ENCODE measurements at places on chromosomes 1 and 21.

- no peak for DNase-seq
Measured at GRCh38 chr1:228259951-228260350, 52.1 kb downstream of the OBSCN start.

GRCh38 chr1:20604678-20605077, 15.8 kb downstream of the CDA start:
- DNase-seq: no peak

GRCh38 chr1:227899820-227900449, 47.8 kb downstream of the WNT9A start:
- no peak for DNase-seq

DNA sequence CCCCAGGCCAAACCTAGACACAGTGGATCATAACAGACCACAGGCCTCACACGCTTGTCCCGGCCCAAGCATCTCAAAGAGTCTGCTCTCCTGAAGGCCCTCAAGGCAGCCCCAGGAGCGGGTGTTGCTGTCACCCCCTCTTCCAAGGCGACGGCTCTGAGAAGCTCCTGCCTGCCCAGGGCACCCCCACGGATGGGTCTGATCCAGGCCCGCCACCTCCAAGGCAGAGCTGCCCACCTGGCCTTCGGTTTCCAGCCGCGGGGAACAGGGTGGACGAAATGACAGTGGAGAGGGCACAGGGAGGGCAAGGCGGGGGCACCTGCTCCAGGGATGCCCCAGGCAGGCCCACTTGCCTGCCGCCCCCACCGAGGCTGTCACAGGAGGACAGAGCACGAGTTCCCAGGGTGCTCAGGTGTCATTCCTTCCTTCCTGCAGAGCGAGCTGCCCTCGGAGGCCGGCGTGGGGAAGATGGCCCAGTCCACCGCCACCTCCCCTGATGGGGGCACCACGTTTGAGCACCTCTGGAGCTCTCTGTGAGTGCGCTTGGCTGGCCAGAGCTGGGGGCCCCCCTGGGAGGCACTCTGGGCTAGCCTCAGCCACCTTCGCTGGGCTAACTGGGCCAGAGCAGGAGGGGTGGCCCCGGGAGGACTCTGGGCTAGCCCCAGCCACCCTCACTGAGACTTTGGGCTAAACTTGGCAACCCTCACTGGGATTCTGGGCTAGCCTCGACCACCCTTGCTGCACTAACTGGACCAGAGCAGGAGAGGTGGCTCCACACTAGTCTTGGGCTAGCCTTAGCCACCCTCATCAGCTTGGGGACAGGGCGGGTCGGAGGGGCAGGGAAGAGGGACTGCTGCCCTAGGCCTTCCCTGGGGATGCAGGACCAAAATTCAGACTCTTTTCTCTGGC, 29.8 kb downstream of the TP73 start:
- DNase-seq: no peak

DNA sequence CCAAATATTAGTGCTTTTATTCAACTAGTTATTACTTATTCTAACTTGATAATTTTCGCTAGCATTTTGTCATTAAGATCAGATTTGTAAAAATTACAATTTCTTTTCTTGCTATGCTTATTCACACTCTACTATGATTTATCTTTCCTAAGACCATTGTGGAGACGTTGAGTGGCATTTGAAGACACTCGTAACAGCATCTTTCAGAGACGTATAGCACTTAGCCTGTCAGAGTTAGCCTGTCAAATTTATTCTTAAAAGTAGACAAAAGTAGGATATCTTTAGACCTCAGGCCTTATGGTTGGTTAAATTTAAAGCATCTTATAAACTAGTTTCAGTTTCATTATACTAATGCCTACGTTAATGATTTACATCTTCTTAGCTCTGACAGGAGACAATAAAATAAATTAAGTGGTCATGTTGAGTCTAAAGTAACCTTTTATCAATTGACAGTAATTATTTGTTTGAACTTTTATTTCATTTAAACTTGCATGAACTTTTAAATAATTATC, 1410.1 kb downstream of the MRPL39 start:
- no peak for DNase-seq

DNA sequence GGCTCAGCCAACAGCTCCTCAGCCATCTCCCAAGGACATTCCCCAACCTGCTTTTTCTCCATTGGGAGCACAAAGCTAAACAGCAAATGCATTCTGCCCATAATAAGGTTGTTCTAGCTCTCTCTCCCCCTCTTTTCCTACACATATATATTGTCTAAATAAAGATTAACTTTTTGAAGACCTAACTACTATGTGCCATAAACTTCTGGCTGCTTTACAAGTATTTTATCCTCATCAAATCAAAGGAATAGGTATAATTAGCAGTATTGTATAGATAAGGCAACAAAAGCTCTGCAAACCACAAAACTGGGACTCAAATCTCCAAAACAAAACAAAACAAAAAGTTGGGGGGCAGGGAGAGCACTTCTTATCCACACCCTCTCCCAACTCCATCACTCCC, 43.4 kb downstream of the TGFBR3 start:
- no peak for DNase-seq

- DNase-seq: no peak
Measured at GRCh38 chr1:228037401-228038386, 30.9 kb downstream of the WNT3A start.

- no peak for DNase-seq
Measured at GRCh38 chr1:75293270-75293669, 159.1 kb downstream of the LHX8 start.

- DNase-seq: no peak
Measured at GRCh38 chr1:38213646-38214434, 167.2 kb upstream of the POU3F1 start.

DNA sequence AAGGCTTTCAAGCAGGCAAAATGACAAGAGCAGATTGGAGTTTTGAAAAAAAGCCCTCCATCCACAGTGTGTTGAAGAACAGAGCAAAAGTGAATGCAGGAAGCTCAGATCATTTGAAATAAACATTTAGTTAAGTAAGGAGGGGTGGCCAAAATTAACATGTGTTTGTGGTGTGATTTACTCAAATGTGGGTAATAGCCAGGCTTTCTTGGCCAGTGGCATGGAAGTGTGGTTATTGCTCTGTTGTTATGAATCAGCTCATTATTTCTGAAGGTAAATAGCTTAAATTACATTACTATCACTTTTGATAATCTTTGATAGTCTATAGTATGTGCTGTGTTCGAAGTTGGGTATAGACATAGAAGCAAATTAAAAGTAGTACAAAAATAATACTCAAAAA, 485.9 kb downstream of the LMO4 start:
- no peak for DNase-seq

DNA sequence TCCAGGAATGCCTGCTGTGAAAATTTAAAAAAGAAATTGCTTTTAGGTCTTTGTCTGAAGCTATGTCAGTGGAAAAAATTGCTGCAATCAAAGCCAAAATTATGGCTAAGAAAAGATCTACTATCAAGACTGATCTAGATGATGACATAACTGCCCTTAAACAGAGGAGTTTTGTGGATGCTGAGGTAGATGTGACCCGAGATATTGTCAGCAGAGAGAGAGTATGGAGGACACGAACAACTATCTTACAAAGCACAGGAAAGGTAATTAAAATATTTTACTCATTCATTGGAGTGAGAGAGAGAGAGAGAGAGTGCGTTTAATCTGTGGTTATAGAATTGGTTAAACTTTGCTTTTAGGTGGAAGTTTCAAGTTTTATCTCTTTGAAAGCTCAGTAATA, 20.0 kb downstream of the CDC73 start:
- no peak for DNase-seq

- peak; percentile 60 for DNase-seq
Measured at GRCh38 chr1:9004700-9005394, 21.4 kb downstream of the SLC2A7 start.

- DNase-seq: no peak
Measured at GRCh38 chr1:241007668-241008067, 349.3 kb downstream of the RGS7 start.

DNA sequence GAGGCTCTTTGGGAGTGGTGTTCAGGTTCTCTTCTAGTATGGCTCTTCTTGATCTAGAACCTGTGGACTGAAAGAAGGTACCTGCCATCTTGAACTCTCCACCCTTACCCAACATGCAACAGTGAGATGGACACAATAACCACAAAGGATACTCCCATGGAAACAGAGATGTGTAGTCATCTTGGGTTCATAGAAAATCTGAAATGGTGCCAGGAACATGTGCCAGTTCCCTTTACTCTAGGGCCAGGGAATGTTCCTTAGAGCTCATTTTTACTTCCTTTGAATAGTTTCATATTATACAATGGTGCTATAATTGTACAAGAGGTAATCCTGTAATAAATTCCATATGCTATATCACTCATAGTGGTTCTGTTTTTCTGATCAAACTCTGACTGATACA, 13.2 kb upstream of the SCYL3 start:
- no peak for DNase-seq

GRCh38 chr1:226674892-226675714, 64.0 kb downstream of the ITPKB start:
- no peak for DNase-seq

GRCh38 chr1:93471911-93472310, 24.0 kb downstream of the FNBP1L start:
- DNase-seq: no peak

- DNase-seq: no peak
Measured at GRCh38 chr1:86621286-86621685, 74.4 kb downstream of the CLCA4 start.

GRCh38 chr1:244353551-244354091, 98.1 kb downstream of the ADSS2 start:
- DNase-seq: no peak

- no peak for DNase-seq
Measured at GRCh38 chr1:91374086-91374485, 30.6 kb downstream of the HFM1 start.

- DNase-seq: no peak
Measured at GRCh38 chr1:28663871-28664470, 4.6 kb upstream of the GMEB1 start.

DNA sequence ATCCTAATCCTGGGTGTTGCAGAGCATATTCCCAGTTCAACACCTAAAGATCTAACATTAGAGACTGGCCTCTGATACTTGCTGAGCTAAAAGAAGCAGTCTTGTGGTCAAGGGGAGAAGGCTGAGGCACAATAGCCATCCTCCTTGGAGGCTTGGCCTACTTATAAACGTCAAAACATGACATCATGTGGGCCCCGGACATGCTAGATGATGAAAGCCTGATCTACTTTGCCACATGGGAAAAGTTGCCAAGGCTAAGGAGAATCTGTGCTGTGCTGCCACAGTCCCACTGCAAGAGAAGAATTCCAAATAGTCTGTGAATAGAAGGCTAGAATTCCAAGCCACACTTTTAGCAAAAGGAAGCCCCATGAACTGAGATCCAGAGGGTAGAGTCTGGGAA, 43.9 kb upstream of the SAMD13 start:
- no peak for DNase-seq

- DNase-seq: no peak
Measured at GRCh38 chr21:30320215-30320614, at the start of gene KRTAP26-1. TSS of gene KRTAP26-1 (minus strand) at chr21:30320315. CDS start at chr21:30320035, 280 bp downstream.

- DNase-seq: no peak
Measured at GRCh38 chr1:110585481-110585880, 20.7 kb downstream of the KCNA2 start.

DNA sequence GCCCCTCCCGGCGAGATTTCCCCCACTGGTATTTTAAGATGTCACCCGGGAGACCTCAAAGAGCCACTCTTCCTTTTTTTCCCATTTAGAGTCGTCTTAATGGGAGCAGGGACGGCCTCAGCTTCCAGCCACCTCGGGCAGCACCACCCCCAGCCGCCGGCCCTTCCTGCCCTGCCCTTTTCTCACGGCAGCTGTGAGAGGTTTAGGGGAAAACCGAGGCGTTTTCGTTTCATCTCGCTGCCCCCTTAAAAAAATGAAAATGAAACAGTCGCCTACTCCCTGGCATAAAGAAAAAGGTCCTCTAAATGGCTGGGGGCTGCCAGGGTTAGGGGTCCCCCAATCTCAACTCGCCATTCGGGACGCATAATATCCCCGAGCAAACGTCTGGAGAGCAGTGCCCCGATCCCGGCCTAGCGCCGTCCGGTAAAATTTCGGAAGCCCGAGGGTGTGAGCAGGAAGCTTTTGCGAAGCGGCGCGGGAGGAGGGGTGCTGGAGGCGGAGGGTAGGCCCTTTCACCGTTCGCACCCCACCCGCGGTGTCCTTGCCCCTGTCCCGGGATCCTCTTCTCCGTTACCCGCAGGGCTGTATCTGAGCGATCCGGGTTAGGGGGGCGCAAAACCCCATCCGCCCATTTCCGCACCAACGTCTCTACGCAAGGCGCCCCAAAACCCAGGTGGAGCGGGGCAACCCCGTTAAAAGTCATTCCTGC, 1.2 kb downstream of the RUNX3 start:
- DNase-seq: no peak

GRCh38 chr1:46131712-46132528, 509 bp downstream of the PIK3R3 start:
- DNase-seq: peak; percentile 62

GRCh38 chr1:13617773-13618172, 34.1 kb downstream of the PDPN start:
- DNase-seq: no peak

GRCh38 chr21:42654179-42654912, 925 bp downstream of the PDE9A start:
- no peak for DNase-seq

- DNase-seq: no peak
Measured at GRCh38 chr21:45791562-45792418, 148.3 kb downstream of the PCBP3 start.

GRCh38 chr1:198264282-198264681, 107.5 kb downstream of the NEK7 start:
- DNase-seq: no peak

GRCh38 chr1:195851804-195852203, 756.4 kb downstream of the KCNT2 start:
- DNase-seq: no peak

DNA sequence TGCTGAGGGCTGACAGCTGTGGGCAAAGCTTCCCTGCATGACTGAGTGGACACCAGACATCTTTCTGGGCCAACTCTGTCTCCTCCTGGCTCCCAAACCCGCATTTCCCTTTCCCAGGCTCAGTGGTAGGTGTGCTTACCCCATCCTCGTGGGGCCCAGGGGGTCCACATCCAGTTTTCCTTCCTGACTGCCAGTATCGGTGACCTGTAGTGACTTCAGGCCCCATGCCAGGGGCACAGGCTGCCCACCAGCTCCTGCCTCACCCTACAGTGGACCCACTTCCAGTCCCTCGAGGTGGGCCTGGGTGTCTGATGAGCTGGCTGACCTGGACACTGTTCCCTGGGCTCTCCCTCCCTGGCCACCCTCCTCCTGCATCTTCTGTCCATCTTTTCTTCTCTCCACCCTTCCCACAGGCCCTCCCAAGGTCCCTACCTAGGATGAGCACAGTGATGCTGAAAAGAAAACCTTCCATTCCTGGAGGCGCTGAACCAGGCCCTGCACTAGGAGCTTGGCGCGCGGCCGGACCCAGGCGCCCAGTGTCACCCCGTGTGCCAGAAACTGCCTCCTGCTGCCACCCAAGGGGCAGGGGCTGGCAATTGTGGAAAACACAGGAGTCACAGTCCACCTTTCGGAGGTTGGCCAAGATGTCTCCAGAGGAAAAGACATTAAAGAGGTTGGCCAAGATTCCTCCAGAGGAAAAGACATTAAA, 67.1 kb downstream of the RUNX3 start:
- DNase-seq: no peak

- DNase-seq: no peak
Measured at GRCh38 chr21:45987121-45987711, 5.6 kb downstream of the COL6A1 start.

GRCh38 chr1:168019407-168019806, 82.5 kb upstream of the MPC2 start:
- DNase-seq: no peak

GRCh38 chr1:185860311-185860710, 126.1 kb downstream of the HMCN1 start:
- DNase-seq: no peak

All from SHP77 (cell line).